NCI-H446 (cell line): ENCODE measurements at places on chromosomes 2 and 18.

GRCh38 chr2:85649201-85650190, 18.5 kb downstream of the SFTPB start:
- DNase-seq = no peak

DNA sequence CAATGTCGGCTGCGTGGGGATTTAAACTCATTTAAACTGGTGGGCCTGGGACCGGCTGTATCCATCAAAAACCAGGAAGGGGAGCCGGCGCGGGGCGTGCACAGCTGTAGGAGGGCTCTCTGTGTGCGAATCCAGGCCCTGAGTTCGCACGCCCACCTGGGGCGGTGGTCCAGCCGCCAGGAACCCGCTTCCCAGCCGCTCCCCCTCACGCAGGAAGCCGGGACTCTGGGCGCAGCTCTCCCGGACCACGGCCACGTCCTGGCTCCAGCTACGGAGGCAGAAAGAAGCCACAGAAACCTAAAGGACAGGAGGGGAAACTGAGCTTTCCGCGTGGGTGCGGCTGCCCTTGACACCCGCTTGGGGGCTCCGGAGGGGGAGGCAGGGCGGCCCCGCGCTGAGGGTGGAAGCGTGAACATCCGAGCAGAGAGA, 80.6 kb downstream of the GFPT1 start:
- no peak for DNase-seq

GRCh38 chr2:231455222-231455621, 9.1 kb downstream of the NCL start:
- no peak for DNase-seq

GRCh38 chr2:177908182-177908581, 164.4 kb downstream of the PDE11A start:
- no peak for DNase-seq

DNA sequence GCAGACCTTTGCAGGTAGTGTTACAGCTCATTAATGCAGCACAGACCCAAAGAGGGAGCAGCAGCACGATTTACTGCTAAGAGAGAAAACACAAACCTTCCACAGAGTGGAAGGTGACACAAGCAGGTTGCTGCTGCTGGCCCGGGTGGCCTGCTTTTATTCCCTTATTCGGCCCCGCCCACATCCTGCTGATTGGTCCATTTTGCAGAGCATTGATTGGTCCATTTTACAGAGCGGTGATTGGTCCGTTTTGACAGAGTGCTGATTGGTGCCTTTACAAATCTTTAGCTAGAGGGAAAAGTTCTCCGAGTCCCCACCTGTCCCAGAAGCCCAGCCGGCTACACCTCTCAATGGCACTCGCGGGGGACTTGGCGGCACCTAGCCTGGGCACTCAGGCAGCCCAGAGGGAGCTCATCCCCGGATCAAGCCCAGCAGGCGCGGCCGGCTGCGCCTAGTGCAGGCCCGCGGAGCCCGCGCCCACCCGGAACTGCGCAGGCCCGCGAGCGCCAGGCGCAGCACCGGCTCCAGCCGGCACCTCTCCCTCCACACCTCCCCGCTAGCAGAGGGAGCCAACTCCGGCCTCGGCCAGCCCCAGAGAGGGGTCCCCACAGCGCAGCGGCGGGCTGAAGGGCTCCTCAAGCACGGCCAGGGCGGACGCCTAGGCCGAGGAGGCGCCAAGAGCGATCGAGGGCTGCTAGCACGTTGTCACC, 825.6 kb upstream of the HS6ST1 start:
- DNase-seq = no peak

GRCh38 chr2:236852977-236853374, 232.7 kb upstream of the COPS8 start:
- no peak for DNase-seq

GRCh38 chr2:134379293-134379692, 125.4 kb downstream of the MGAT5 start:
- no peak for DNase-seq

DNA sequence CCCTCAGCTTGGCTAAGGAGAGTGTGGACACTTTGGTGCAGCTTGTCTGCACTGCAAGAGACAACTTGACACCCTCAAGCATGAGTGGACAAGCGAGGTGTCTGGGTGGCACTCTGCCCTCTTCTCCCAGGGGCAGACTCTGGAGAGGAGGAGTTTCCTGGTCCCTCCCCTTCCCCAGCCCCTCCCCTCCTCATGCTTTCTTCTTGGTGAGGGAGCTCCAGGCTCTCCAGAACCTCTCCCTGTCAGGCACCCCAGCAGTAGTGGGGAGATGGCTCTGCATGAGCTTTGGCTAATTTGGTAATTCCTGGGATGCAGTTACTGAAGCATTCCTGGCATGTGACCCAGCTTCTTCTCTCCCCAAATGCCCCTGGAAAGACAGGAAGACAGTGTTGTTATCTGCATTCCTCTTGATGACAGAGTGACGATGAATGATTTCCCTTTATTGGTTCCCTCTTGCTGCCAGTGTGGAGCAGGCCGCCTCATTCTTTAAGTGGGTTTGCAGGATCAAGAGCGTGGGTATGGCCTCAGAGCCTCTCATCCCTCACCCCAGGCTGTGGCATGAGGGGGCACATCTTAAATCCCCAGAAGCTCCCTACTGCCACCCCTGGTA, 89.2 kb downstream of the STPG4 start:
- no peak for DNase-seq

- DNase-seq = no peak
Observed at GRCh38 chr2:38233231-38233983, 143.7 kb downstream of the ATL2 start.

- DNase-seq = peak; percentile 55
Observed at GRCh38 chr2:66495788-66496640, 61.1 kb downstream of the MEIS1 start.

DNA sequence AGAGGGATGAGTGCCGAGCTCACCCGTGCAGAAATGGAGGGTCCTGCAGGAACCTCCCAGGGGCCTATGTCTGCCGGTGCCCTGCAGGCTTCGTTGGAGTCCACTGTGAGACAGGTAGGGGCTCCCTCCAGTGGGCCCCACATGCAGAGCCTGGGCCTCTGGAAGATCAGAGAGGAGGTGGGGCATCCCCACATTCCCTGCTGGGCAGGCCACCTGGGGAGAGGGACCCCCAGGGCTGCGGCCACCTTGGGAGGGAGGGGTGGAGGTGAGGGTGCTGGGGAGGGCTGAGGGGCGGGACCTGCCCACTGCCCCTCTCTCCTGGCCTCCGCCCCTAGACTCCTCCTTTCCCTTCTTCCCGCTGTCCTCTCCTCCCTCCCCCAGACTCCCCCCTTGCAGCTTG, 38.5 kb downstream of the MTERF4 start:
- DNase-seq = no peak
